ENCODE measurements at places on chromosomes 11 and 22.
A peak's percentile ranks its signal among the peaks of the same experiment; 100 is the strongest.

DNA sequence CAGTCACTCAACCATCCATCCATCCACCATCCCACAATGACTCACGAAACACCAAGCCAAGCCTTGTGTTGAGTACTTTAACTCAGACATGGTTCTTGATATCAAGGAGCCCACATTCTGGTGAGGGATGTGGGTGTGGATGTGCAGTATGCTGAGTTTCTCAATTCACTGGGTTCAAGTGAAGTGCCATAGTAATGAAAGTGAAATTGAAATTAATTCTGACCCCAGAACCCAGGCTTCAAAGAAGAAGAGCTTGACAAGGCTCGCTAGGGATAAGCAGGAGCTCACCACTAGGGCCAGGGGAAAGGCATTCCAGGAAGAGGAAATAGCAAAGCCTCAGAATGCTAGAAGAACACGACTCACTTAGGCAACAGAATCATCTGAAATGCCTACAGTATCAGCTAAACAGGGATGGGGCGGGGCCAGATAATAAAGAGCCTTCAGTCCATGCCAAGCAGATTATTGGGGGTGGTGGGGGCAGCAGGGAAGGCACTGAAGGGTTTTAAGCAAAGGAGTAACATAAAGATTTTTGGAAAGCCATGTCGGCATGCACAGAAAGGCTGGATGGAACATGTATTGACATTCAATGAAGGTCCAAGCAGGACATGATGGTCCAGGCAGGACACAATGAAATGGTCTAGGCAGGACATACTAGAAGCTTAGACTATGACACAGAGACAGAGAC lies 37.2 kb downstream of the RTL6 start:
- no peak for DNase-seq

DNA sequence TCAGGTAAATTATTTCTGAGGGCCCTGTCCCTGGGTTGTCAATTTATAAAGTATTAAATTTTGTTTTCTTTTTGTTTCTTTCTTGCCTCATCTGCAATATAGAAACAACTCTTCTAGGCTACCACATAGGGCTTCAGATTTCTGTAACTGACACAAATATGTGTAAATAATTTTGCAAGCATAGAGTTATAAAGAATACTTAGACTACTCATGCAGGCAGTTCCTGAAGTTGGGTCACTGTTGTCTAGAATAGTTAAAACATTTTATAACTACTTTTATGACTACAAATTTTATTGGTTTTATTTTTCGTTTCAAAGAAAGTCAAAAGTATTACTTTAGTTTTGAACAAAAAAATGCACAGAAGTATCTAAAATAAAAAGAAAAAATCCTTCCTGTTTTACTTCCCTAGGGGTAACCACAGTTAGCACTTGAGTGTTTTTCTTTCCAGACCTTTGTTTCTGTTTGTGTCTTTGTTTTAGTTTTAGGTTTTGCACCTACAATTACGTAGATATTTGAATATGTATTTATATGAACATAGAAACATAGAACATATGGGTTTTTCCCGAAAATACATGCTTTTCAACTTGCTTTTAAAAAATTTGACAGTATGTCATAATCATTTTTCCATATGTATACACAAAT lies 12.4 kb upstream of the TMEM123 start:
- DNase-seq, result no peak

DNA sequence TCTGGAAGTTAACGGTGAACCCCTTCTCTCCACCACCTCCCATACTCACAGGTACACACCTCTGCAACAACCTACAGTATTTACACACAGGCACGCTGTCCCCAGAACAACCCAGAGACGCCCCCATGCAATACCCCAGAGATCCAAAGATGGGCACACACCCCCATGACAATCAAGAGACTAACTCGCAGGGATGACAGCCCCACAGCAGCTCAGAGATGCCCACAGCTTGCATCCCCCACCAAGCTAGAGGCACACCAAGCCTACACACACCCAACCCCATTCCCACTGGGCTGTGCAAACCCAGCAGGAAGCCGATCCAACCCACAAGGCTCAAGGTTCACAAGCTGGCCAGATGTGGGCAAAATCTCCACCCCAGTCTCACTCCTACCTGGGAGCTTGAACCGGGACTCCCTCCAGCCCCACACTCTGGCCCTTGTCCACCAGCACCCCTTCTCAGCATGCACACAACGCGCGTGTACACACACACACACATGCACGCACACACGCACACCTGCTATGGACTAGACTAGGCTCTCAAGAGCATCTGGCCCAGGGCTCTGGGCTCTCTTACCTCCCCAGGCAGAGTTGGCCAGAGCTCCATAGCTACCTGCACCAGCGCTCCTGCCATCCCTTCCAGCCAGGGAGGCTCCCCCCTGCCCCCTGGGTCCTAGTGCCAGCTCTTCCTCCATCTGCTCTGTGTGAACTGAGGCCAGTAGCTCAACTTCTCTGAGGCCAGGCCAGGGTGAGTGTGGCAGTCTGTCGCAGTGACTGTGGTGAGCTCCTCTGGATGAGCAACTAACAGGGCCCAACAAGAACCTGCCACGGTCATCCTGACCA lies 11.5 kb downstream of the STARD10 start:
- no peak for DNase-seq

DNA sequence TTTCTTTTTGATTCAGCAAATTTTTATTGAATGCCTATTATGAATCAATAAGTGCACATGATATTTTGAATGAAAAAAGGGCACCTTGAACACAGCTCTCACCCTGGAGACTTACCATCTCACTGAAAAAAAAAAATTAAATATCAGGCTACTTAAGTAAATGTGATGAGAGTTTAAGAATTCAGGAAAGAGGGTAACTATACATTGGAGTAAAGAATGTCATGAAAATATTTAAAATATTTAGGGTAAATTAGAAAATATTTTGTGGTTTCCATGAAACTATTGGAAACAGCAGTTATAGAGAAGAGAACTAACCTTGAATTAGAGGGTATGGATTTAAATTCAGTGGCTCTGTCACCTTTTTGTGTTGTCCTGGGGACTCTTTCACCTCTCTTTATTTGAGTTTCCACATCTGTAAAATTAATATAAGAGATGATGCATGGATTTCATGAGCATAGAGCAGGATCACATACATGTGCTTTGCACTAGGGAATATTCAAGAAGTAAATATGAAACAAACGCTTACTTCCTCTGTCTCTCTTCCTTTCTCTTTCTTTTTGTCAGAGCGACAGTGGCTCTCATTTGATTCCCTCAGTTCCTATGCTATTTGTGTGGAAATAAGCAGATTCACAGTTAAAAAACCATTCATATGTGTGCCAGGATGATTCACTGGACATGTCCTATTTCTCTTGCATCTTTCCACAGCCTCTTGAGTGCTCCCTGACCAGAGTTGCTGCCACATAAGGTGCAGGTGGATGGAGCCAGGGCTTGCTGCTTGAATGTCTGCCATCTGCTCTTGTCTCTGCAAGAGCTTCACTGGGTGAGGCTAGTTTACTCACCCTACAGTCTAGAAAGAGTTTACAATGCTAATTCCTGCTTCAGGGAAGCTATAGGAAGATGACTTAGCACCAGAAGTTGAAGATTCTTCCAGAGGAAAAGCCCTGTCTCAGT lies 533.1 kb downstream of the ETS1 start:
- DNase-seq, result no peak

DNA sequence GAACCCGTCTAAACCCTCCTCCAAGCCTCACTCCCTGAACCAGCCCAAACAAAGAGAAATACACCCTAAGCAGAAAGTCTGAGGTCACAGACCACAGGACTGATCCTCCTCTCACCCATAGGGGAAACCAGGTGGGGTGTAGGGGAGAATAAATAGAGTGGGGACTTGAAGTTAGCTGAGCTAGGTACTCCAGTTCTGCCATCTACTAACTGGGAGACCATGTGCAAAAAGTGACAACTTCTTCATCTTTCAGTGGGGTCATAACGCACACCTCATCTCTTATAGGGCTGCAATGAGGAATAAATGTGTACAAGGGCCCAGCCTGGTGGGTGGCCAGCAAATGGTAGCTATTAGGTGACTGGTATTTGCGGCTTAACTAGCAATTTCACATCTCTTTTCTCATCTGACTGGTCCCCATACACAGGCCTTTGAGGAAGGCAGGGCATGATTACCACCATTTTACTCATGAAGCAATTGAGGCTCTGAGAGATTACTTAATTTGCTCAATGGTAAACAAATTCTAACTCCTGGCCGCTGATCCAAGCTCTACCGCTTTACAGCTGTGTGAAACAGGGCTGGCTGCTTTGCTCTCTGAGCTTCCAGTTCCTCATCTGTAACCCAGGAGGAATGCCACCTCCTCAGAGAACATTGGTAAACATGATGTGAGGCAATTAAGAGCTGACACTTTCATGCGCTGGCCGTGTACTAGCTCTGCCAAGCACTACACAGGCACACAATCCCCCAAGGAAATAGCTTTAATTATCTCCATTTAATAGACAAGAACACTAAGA lies 16.6 kb downstream of the TBC1D10A start:
- DNase-seq, result no peak

GRCh38 chr11:103690356-103690755 lies 346.1 kb upstream of the DDI1 start:
- DNase-seq, result no peak

- no peak for DNase-seq
Measured at GRCh38 chr11:111945198-111945597, 8.1 kb downstream of the DIXDC1 start.

- DNase-seq, result no peak
Measured at GRCh38 chr11:134975866-134976376, 563.9 kb upstream of the B3GAT1 start.

DNA sequence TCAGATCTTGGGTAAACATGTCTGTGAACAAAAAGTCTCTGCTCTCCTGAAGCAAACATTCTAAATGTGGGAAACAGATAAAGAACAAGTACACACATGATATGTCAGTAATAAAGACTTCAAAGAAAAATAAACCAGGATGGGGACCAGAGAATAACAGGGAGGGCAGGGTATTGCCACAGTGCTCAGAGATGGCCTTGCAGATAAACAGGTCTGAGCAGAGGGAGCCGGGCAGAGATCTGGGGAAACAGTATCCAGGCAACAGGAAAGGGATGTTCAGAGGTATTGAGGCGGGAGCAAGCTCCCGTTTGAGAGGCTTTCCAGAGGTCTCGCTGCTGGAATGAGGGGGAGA lies 2.9 kb downstream of the CCDC86 start:
- DNase-seq, result no peak

DNA sequence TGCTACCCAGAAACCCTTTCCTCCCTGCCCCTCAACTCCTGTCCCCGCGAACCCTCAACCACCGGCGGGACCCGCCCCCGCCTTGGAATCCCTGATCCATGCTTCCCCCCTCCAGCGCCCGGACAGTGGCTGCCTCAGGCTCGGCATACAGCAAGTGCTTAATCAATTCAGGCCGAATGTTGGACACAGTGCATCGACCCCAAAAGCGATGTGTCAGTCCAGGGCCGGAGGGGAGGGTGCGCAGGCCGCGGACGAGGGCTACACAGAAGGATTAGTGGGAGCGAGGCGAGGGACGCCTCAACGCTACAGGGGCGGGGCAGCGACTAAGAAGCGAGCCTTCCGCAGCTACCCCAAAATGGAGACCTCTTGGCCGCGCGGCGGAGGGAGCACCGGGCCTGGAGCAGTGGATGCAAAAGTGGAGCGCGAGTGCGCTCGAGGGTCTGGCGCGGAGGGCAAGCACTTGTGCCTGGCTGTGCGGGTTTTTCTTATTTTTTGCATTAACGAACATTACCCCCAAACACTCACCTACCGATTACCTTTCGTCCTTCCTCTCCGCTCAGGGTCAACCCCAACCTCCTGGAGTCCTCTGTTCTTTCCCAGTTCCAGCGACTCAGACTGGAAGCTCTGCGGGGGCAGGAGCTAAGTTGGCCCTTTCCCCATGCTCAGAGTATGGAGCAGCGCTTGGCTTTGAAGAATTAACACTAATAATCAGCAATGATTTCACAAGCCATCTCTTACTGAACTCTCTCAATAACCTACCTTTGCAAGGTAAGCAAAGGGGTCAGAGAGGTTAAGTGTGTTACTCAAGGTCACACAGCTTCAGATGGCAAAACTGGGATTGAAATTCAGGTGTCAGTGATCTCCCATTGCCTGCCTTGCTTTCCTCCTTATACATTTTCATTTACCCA lies 30.0 kb upstream of the WNT11 start:
- DNase-seq, result peak; percentile 11

DNA sequence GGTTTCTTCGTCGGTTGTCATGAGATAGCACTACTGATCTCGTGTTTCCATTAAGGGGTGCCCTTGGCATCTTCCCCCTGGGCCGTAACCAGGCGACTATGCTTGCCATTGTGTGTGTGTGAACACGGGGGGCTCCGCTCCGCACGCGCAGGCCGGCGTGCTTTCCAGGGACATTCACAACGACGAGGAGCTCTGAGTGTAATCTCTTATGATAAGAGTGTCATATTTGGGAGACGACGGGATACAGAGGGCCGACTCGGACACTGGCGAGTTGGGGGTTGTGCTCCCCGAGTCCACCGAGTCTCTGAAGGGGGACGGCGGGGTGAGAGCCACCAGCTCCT lies 170.9 kb upstream of the CTSC start:
- no peak for DNase-seq

DNA sequence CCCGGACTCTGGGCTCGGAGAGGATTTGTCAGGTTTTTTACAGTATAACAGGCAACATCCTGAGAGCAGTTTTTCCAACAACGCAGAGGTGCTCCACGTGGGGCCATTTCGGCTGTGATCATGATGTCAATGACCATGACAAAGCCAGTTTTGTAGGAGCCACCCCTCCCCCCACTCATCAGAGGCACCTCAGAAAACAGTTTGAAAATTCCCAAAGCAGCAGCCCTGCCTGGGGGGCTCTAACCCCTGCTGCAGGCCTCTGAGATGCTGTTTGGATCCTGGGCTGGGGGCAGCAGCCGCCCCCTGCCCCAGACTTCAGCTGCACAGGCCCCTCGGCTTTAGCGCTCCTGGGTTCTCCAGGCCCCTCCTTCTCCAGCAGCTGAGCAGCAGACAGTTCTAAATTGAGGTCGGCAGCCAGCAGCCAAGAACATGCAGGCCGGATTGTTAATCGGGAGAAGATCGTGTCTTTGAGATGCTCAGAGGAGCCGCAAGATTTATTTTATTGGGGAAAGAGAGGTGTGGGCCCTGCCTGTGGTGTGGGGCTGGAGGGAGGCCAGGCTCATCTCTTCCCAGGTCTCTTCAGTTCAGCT lies 19.4 kb downstream of the NFAM1 start:
- DNase-seq, result no peak
